Trophoblast cell (in vitro differentiated cells and primary cell): ENCODE measurements at places on chromosomes 2 and 18.
A peak's percentile ranks its signal among the peaks of the same experiment; 100 is the strongest.

DNA sequence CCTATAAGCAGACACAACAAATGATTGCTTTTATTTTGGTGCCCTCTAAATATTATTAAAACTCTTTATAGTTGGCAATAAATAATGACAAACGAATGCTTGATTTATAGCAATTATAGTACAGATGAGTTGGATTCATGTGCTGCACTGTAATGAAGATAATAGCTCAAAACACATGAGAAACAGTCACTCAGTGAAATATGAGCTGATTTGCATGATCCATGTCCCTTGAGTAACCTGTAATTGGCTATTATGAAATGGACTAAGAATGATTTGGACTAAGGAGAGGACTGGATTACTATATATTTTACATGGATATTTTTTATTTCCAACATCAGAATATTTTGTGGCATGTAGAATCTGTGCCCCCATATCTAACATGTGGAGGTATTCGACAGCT lies 365.6 kb upstream of the UBE2E3 start:
- no peak for DNase-seq

- DNase-seq: no peak
Measured at GRCh38 chr2:71263386-71263785, 36.5 kb upstream of the PAIP2B start.

- no peak for DNase-seq
Measured at GRCh38 chr2:181750305-181750704, 70.0 kb upstream of the NEUROD1 start.

GRCh38 chr18:78363556-78364387 lies 615.8 kb upstream of the SALL3 start:
- no peak for DNase-seq

DNA sequence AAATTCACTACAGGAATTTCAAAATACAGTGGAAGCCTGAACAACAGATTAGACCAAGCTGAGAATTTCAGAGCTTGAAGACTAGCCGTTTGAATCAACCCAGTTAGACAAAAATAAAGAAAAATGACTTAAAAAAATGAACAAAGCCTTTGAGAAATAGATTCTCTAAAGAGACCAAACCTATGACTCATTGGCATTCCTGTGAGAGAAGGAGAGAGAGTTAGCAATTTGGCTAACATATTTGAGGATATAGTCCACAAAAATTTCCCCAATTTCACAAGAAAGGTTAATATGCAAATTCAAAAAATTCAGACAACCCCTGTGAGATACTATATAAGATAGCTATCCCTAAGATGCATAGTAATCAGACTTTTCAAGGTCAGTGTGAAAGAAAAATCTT lies 78.0 kb downstream of the MYO3B start:
- DNase-seq: no peak

GRCh38 chr2:40286721-40287120 lies 165.2 kb downstream of the SLC8A1 start:
- no peak for DNase-seq

DNA sequence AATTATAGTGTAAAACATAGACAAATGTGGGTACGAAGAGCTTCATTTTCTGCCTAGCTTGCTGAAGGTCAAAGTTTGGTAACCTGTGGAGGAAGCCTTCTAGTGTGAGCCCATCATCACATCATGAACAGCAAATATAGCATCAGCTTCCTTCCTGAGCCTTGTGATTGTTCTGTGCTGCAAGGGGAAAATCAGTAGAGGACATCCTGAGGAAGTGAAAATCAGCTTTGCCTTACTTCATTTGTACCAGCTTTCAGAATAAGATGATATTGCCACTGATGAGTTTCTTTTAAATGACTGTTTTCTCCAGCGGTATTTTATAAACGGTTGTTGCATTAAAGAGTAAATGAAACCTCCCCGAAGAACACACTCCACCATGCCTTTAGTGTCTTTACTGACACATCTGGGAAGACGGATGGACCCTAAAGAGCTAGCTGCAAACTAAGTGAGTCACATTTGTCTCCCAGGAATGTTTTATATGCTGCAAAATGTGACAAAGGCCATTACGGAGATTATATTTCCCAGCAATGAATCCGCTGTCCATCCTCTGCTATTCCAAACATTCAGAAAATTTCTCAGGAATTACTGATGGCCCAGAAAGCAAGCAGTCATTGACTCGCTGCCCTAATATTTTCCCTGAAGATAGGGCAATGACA lies 1272.8 kb downstream of the SUCLG1 start:
- peak; percentile 22 for DNase-seq

DNA sequence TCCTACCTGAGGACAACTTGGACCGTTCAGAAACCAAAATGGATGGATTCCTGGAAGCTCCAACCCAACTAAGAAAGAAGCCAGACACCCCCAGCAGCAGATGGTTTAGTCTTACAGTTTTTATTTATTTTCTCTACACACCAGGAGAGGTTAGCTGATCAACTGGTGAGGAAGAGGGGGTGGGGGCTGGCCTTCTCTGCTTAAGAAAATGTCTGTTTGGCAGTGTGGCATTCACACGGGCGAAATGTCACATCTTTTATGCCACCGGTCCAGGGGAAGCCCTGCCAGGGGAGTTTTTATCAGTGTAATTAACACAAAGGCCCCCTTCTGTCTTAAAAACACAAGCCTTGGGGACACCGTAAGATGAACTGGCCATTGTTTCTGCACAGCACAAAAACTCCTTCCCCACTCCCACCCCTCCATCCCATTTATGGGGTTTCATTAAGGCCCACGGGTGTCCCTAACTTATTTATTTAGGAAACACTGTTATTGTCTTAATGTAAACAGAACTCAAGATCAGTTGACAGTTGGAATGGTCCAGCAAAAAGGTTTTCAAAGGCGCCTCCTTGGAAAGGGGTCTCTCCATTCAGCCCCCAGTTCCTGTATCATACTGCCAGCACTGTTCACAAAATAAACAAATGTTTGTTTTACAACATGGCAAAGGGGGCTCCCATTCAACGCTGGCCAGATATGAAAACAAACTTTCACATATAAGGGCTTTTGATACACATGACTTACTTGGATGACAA lies 217.0 kb downstream of the C1D start:
- DNase-seq: no peak

DNA sequence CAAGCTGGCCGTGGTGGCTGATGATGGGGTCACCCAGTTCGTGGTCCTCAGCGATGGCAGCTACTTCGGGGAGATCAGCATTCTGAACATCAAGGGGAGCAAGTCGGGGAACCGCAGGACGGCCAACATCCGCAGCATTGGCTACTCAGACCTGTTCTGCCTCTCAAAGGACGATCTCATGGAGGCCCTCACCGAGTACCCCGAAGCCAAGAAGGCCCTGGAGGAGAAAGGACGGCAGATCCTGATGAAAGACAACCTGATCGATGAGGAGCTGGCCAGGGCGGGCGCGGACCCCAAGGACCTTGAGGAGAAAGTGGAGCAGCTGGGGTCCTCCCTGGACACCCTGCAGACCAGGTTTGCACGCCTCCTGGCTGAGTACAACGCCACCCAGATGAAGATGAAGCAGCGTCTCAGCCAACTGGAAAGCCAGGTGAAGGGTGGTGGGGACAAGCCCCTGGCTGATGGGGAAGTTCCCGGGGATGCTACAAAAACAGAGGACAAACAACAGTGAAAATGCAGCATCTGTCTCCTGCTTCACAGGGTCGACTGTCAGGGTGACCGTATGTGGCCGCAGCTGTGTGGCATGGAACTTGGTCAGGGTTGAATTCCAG lies 47.8 kb upstream of the INPP4A start:
- DNase-seq: no peak

- DNase-seq: no peak
Measured at GRCh38 chr2:238652053-238652770, 195.7 kb upstream of the TWIST2 start.

GRCh38 chr2:182818925-182819324 lies 47.5 kb downstream of the FRZB start:
- no peak for DNase-seq

DNA sequence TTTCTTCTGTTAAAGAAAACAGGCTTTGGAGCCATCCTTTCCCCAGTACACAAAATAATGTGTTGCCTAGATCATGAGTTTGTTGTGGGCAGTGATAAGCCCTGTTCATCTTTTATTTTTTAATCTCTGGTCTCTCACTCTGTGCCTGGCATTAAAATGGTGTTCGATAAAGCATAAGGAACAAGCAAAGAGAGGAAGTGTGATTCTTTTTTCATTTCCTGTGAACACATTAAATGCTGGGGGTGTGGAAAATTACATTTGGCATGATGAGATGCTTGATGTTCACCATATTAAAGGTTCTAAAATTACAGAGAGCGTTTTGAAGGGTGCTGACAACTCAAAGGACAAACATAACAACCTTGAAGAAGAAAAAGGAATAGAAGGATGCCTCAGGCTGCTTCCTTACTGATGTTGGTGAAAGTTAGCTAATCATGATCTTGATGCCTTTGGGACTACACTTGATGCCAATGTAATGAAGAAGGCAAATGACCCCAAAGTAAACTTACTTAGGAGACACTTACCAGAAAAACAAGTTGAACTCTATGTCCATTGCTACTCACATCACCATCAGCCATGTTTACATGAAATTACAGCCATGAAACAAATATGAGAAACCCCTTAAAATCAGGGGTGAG lies 33.0 kb downstream of the TMEFF2 start:
- DNase-seq: no peak

DNA sequence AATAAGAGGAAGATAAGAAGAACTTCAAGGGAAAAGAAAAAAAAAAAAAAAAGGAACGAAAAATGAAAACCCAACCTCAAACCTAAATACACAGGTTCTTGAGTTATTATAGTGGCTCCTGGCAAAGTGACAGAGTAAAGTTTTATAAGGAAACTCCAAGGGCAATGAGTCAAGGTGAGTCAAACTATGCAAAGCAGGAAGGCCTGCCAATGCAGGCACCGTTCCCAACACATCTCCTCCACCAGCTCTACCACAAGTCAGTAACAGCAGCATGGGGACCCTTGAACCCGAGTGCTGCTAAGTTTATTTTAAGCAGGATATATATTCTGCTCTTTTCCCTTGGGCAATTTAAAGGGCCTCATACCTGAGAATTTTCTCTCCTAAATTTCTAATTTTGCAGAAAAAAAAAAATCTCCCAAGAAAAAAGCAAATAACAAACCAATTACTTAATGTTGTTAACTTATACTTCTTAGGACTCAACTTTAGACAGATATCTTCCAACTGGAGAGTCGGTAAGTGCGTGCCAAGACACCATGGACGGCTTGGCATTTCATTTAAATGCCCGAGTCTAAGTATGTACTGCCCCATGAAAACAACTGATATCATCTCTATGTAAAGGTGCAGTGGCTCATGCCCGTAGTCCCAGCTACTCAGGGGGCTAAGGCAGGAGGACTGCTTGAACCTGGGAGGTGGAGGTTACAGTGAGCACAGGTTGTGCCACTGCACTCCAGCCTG lies 75.7 kb upstream of the TFCP2L1 start:
- DNase-seq: no peak

DNA sequence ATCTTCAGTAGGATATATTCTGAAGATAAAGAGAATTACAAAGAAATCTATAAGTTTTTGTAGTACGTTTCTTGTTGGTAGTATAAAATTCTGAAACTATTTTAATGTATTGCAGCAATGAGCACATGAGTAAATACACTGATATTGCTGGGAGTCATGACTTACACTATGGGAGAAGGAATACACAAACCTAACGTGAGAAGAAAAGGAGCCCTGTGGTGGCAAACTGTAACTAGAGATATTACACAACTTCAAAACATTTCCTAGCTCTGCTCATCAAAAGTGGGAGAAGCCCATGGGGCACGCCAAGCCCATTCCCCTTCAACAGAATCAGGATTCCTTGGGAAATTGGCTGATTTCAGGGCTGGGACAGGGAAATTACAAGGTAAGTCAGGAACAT lies 20.5 kb downstream of the SPIRE1 start:
- DNase-seq: no peak

DNA sequence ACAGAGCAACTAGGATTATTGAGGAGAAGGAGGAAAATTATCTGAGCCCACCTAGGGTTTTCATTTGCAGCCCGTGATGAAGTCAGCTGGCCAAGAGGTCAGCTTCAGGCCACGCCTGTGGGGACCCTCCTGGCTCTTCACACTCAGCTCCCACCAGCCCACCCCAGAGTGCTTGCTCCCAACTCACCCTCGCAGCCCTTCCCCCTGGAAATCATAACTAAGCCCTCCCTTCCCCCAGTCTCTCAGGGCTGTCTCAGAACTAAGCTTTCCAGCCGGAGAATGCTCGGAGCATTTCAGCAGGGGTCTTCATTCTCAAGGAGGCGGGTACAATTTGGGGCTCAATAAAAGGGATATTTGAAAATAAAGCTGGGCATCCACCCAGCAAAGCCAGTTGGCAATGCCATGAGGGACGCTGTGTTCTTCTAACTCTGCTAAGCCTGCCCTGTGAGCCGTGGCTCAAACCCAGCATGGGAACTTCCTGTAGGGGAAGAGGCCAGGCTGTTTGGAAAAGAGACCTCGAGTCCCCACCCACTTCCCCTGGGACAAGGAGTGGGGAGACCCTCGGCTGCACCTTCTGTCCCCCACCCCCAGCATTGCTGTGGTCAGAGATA lies 194.9 kb downstream of the CTIF start:
- DNase-seq: no peak

- DNase-seq: no peak
Measured at GRCh38 chr2:46701152-46701551, 214.5 kb downstream of the MCFD2 start.
